NCI-H187 treated with DMSO at 0.1 percent for 48 hours (cell line): ENCODE measurements at places on chromosomes 5 and 9.

GRCh38 chr5:173781432-173781815 is 106.7 kb upstream of the CPEB4 start:
- no peak for DNase-seq

- DNase-seq, result no peak
Measured at GRCh38 chr5:145775411-145775810, 59.7 kb downstream of the PRELID2 start.

DNA sequence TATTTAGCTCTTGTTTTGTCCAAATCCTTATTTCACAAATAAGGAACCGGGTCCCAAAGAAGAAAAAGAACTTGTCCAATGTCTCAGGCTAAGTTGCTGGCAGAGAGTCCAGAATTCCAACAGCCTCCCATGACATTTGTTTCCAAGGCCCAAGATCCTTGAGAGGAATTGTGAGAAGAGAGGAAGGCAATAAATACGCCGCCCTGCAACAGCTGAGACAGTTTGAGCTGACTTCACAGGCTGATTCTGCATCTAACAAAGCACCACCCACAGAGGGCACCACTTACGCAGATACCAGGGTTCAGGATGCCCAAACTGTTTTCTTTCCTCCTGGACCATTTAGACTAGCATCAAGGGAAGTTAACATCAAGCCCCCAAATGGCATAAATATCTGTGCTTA is 211.3 kb downstream of the FAM114A2 start:
- no peak for DNase-seq

DNA sequence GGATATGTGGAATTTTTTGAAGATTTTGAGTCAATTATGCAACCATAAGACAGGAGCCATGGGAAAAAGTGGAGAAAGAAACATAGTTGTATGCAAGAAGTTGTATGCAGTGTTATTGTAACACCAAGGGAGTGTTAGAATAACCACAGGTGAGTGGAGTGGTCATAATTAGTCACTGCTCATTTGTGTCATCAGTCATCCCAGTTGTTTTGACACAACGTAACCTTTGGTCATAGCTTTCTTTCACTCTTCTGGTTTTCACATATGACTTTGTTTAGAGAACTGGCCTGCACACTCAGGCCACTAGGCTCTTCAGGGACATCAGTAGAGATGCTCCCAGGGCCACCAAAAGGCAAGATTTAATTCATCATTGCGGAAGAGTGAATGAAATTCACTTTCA is 158.7 kb upstream of the HMHB1 start:
- no peak for DNase-seq

DNA sequence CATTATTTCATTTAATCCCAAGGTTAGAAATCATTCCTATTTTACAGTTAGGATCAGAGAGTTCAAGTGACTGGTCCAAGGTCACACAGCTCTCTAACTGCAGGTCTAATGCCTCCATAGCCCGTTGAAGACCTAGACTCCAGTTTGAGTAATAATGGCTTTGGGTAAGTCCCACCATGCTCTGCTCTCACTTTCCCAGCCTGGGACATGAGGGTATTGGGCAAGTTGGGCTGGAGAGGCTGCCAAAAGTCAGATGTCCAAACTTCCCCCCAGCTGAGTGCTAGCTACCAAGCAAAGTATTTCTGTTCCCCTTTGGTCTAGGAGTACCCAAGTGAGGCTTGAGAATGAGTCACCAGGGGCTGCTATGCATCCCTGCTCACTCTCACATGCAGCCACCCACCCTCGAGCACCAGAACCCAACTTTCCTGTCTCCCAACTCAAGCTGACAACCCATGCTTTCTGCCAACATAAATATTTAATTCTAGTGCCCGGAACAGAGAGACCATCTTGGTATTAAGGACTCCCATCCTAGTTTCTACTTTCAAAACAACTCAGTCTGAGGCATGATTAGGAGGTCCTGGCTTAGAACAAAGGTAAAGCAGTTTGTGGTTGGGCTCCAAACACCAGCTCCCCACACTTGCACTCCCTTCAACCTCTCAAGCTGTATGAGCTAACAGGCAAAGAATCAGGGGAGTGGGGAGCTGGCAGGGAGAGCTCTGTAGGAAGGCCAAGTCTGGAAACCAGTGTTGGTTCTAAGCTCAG is 236.5 kb upstream of the TRIM32 start:
- no peak for DNase-seq

DNA sequence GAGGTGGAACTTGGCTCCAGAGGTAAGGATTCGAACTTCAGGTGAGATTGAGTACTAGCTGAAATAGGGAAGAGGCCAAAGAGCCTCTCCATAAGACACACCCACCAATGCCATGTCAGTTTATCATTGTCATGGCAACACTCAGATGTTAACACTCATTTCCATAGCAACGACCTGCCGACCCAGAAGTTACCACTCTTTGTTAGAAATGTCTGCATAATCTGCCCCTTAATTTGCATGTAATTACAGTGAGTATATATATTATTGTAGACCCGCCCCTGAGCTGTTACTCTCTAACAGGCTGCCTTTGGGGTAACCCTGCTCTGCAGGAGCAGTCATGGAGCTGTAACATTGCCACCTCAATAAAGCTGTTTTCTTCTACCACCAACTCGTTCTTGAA is 10.2 kb upstream of the NTRK2 start:
- DNase-seq, result no peak

DNA sequence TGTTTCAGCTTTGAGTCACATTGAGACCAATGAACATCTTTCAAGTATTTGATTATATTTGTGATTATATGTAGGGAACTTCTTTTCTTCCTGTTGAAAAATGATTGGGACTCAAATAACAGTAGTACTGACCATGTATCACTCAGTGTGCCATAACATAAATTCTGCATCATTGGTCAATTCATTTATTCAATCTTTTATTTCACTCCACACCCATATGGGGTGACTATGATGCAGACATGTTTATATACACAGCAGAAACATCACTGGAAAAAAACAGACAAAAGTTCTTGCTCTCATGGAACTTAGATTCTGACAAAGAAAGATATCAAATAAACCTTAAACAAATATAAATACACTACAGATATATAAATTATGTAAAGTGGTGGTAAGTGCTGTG is 74.7 kb upstream of the ANXA1 start:
- DNase-seq, result no peak

GRCh38 chr9:85392260-85392659 is 349.5 kb downstream of the AGTPBP1 start:
- no peak for DNase-seq
